ENCODE measurements at places on chromosomes 2 and 18.

DNA sequence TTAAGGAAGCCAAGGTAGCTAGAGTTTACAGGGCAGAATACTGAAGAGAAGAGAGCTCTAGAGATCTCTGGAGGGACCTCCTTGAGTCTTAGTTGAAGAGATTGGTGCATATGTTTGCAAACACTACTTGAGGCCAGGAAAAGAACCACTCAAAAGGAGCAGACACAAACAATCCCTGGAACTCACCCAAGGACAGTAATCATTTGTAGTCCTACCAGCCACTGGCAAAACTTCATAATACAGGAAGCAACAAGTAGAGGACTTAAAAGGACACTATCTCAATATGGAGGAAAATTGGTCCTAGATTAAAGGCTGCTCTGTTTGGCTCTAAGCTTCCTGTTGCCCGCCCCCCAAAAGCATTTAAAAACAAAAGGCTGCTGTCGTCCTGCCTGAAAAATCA, 46.9 kb upstream of the UBXN4 start:
- no peak for DNase-seq

- no peak for DNase-seq
Measured at GRCh38 chr2:175227393-175227792, 45.9 kb upstream of the ATP5MC3 start.

DNA sequence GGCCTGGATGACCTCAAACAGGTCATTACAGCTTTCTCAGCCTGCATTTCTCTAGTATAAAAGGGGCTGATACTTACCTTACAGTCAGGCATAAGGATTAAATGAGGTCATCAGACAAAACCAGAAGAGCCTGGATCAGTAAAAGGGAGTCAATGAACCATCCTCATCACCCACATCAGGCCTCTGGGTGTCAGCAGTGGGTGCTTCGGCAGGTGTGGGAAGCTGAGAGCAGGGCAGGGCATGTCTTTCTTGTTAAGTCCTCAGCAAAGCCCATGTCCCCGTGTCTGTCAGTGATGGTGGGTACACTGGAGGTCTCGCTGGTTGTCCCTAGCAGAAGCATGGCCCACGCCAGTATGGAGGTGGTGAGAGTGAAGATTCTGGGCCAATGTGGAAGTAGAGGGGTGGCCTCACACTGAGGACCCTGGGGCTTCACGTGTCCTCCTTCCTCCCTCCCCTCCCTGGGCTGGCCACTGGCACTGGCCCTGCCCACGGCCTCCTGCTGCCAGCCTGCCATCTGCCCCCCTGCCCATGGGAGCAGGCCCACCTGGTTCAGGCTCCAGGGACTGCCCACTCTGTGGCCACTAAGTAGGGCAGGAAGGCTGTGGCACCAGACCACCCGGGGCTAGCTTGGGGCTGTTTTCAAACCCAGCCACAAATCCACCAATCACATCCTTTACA, 4.4 kb downstream of the ADRA2B start:
- no peak for DNase-seq

DNA sequence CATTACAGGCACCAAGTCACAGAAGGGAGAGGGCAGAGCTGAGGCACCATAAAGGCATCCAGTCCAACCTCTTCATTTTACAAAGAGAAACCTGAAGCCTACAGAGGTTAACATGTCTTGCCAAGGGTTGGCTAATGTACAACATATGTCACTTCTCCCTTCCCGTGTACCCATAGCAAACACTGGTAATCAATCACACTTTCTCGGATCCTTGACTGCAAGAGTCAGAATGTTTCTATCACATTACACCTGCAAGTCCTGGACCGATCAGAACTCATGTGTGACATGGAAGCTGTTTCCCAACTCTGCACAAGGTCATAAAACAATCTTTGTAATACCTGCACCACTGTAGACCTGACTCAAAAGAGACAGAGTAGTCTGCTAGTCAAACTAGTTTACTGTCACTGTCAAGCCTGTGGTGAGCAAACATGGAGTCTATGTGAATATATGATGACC, 6.0 kb downstream of the ANKRD44 start:
- no peak for DNase-seq

- DNase-seq: no peak
Measured at GRCh38 chr2:120246546-120247300, 5.9 kb upstream of the RALB start.

- DNase-seq: no peak
Measured at GRCh38 chr2:19350678-19351401, 7.6 kb downstream of the OSR1 start.

DNA sequence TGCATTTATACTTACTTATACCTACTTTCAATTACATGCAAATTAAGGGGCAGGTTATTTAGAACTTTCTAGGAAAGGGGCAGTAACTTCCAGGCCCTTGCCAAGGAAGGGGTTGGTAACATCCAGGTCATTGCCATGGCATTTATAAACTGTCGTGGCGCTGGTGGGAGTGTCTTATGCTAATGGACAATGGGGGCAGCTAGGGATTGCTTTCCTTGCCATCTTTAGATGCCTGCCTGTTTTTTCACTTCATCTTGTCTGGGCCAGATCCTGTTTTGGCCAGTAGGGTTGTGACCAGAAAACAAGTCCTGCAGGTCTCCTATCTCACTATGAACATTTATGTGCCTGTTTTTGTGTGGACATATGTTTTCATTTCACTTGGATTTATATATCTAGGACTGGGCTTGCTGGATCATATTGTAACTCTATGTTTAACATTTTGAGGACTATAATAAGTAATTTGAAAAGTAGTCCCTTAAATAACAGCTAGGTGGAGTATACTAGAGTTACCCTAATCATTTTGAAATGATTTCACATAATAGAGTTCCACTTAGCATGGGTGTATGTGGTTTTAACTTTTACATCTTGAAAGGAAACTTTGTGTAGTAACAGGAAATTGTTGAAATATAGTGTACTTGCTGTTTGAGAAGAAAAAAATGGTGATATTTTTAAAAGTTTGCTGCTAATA, 56.1 kb downstream of the LCLAT1 start:
- no peak for DNase-seq

- no peak for DNase-seq
Measured at GRCh38 chr2:2528846-2529245, 197.8 kb upstream of the MYT1L start.

DNA sequence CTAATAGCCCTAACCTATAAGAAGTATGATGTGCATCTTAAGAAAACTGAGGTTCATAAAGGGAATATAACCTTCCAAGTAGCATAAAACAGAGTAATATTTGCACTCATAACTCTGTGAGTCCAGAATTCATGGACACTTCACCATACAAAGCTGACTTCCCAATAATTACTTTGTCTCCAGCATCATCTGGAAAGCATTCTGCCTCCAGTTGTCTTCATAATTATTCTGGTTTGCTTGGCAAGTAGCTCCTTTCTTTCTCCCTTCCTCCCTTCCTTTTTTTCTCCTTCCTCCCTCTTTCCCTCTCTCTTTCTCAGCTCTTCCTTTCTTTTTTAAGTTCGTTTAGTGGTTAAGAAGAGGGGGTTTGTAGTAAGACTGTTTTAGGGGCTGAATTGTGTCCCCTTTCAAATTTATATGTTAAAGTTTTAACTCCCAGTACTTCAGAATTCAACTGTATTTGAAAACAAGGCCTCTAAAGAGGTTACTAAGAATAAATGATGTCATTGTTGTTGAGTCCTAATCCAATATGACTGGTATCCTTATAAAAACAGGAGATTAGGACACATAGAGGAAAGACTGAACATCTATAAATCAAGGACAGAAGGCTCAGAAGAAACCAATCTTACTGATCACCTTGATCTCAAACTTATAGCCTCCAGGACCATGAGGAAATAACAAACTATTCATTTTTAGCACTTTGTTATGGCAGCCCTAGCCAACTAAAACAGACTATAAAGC, 28.9 kb downstream of the TFPI start:
- DNase-seq: no peak

DNA sequence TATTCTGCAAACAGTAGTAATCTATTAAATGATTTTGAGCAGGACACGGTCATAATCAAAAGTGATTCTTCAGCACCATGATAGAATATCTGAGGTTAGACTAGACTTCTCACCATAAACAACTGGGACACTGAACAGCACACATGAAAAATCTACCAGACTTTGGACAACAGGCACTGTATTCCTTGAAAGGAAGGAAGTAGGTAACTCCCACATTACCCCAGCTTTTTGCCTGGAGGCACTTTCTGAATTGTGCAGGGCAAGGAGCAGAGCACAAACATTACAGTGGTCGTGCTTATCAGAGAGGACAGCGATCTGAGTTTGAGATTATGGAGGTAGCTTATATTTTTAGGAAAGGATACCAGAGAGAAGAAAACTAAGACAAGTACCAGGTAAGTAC, 25.3 kb upstream of the IL1RL1 start:
- DNase-seq: no peak

GRCh38 chr2:105235388-105236059, 6.0 kb upstream of the GPR45 start:
- peak; percentile 60 for DNase-seq

DNA sequence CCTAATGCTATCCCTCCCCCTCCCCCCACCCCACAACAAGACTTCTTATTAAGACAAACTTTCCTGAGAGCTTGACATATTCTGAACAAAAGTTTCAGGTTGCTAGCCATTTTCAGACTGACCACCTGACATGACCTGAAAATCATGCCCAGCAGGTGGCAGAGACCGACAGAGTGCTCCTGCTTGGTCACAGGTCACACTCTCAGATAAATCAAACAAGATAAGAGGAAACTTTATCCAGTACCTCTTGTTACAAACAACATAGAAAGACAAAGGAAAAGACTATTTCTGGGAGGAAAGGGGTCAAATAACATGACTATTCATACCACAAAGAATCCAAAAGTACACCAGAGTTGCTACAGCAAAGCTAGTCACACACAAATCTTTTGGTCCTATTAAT, 107.4 kb downstream of the TMEM200C start:
- no peak for DNase-seq

DNA sequence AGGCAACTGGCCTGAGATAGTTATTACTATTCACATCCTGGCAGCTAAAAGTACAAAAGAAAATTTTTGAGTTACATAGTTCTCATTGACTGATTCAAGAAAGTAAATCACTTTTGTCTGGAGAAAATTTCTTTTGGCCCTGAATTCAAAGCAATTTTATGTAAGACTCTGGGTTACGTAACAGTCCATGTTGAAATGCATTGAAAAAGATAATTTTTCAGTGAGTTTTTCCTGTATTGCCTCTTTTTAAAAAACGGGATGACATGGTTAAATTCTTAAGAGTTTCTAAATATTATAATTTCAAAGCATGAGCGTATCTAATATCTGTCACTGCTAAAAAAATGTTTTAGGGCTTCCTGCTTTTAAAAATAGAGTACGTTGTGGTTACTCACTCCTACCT, 72.7 kb downstream of the ANKRD12 start:
- no peak for DNase-seq

- DNase-seq: no peak
Measured at GRCh38 chr2:173716458-173717052, 248.6 kb downstream of the SP3 start.

- no peak for DNase-seq
Measured at GRCh38 chr18:12571630-12572029, 86.3 kb downstream of the SPIRE1 start.

DNA sequence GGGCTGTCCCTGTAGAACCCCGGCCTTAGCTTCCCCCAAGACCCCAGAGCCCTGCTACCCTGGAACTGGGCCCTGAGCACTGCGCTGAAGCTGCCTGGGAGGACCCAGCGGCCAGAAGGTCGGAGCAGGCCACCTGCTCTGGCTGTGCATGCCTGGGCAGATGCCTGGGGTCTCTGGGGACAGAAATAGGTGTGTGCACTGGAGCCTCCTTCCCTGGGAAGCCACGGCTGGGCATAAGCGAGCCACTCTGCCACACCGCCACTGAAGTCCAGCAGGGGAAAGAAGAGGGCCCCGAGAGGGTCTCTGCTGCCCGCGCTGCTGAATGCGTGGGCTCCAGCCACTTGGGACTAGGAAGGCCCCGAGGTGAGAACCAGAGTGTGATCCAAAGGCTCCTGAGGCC, 6.7 kb downstream of the GBX2 start:
- no peak for DNase-seq

GRCh38 chr2:189516546-189516945, 64.0 kb downstream of the SLC40A1 start:
- DNase-seq: no peak

- DNase-seq: no peak
Measured at GRCh38 chr2:156401861-156402260, 34.3 kb upstream of the GPD2 start.

- no peak for DNase-seq
Measured at GRCh38 chr2:231680285-231680991, 27.9 kb upstream of the PTMA start.

DNA sequence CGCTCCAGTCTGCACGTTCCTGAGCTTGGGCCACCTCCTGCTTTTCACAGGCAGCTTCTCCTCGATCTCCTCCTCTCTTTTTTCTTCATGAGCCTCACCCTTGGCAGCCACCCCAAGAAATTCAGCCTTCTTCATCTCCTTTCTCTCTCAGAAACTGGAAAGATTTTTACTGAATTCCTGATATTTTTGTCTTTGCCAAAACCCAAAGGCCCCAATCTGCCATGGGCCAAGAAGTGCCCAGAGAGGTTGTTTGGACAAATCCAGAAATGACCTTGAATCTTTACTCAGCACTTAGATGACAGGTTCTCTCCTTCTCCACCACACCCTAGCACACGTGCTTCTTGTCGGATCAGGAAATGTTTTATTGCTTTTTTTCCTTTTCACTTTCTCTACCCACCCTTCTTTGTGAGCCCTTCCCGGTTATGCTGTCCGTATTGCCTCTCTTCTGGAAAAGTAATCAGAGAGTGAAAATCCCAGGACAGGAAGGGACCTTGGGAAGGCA, 134.5 kb upstream of the TNP1 start:
- no peak for DNase-seq

DNA sequence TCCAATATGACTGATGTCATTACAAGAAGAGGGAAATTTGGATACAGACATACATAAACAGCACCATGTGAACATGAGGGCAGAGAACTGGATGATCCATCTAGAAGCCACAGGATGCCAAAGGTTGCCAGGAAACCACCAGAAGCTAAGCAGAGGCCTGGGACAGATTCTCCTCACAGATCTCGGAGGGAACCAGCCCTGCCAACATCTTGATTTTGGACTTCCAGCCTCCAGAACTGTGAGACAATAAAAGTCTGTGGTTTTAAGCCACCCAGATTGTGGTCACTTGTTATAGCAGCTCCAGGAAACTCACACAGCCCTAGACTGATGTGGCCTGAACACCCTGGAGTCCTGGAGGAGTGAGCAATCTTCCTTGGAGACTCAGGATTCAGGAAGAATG, 351.6 kb downstream of the EIPR1 start:
- no peak for DNase-seq

GRCh38 chr2:38692636-38693318, 26.9 kb downstream of the GALM start:
- peak; percentile 83 for DNase-seq

DNA sequence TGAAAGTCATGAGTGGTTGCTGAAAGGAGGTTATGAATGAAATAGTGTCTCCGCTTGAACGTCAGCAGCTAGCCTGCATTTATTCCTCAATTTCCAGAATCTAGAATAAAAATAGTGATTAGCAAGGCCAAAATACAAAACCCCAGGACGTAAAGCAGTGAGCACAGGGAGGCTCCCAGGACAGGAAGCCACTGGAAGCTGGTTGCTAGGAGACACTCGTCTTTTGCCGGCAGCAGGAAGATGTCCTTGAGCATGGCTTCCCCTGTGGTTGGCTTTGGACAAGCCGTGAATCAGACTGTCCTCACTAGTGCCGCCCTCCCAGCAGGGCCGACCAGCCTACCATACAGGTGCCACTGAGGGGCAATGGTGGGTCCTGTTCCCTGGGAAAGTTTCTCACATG, 374.4 kb downstream of the MTX2 start:
- DNase-seq: no peak
